SJCRH30 (cell line): ENCODE measurements at places on chromosomes 1 and 21. TPM values are rescaled to one million over a fixed set of nuclear protein-coding genes. Genes with fewer than 3 reads are reported as not detected.

THEM4 gene
- total RNA-seq = 13.5 and 15.4 TPM in 2 replicates

G0S2 gene
- total RNA-seq = 1.3 and 1.8 TPM in 2 replicates

BCAR3 gene
- total RNA-seq = 30.0 and 30.8 TPM in 2 replicates

C8A gene
- not detected in 2 replicates for total RNA-seq

LRRC71 gene
- not detected in 2 replicates for total RNA-seq

- no peak for DNase-seq
- H3K4me3 ChIP-seq = no peak overlapping the region
- H3K27me3 ChIP-seq = no peaks in the 10 kb centered on the region
- H3K27ac ChIP-seq = no peak overlapping the region
- no peaks in the 10 kb centered on the region for H3K36me3 ChIP-seq
- H3K4me1 ChIP-seq = no peaks in the 10 kb centered on the region
These were observed 452.7 kb downstream of the KCNT2 start for GRCh38 chr1:196155586-196155985.

DNA sequence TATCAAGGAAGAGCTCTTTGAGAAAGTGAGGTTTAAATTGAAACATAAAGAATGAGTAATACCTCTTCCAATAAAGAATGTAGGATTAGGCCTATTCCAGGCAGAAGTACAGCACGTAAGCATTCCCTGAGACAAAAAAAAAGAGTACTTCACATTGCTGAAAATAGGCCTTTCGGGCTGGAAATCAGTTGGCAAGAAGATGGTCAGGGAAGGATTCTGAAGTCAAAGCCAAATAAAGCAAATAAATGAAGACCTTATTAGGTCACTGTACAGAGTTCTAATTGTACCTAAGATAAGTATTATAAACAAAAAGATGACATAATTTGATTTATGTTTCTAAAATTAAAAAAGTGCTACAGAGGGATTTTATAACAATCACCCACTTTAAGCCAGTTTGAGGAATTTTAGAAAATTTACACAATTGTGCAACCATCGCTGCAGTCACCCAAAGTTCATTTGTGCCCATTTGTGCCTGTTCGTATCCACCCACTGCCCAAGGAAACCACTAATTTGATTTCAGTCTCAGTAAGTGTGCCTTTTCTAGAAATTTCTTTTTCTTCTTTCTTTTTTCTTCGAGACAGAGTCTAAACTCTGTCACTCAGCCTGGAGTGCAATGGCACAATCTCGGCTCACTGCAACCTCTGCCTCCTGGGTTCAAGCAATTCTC, 58.6 kb downstream of the FMO4 start:
- H3K27me3 ChIP-seq = no peaks in the 10 kb centered on the region
- no peaks in the 10 kb centered on the region for H3K36me3 ChIP-seq
- no peak overlapping the region for H3K27ac ChIP-seq
- no peak overlapping the region for H3K4me3 ChIP-seq

DNA sequence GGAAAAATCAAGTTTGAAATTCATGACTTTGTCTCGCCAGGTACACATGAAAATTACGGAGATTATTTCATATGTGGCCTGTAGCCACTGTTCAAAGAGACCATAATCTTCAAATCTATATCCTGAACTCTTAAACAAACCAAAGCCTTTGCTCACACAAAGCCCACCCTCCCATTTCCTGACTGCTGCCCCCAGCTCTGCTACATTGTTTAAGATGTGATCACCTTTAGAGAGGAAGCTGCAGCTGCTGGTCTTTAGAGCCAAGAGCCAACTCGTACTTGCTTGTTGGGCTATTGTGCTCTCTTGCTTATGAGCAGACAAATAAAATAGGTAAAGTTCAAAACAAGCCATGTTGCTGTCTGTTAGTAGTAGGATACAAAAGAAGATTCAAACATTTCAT, 71.9 kb downstream of the DTL start:
- H3K4me3 ChIP-seq = no peak overlapping the region
- no peaks in the 10 kb centered on the region for H3K27me3 ChIP-seq
- no peaks in the 10 kb centered on the region for H3K4me1 ChIP-seq
- no peak overlapping the region for H3K27ac ChIP-seq
- peaks cover 42% of the 10 kb centered on the region for H3K36me3 ChIP-seq
- no peak for DNase-seq

DNA sequence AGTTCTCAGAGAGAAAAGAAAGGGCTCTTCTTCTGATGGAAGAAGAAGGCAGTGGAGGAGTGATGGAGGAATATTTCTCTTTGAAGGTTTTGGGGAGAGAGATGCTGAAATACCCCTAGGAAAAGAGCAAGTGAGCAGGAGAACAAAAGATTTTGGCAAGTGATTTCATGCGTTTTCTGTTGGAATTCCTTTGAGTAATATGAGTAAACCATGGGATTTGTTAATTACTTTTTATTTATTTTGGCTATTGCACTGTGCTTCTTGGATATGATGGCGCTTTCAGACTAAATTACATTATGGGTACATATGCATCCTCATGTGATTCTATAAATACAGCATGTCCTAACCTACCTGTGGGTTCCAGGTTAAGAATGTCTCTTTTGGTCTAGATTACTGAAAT, 210.1 kb upstream of the PTGFR start:
- no peaks in the 10 kb centered on the region for H3K27me3 ChIP-seq
- H3K36me3 ChIP-seq = no peaks in the 10 kb centered on the region
- no peak for DNase-seq
- peaks cover 3% of the 10 kb centered on the region; the same call in 1 of the 2 replicates for H3K4me1 ChIP-seq
